ENCODE measurements at places on chromosomes 4 and X. TPM values are rescaled to one million over a fixed set of nuclear protein-coding genes. Genes with fewer than 3 reads are reported as not detected.

The MTTP gene
- 0.73 TPM for total RNA-seq

The FAT4 gene
- total RNA-seq: not detected

DNA sequence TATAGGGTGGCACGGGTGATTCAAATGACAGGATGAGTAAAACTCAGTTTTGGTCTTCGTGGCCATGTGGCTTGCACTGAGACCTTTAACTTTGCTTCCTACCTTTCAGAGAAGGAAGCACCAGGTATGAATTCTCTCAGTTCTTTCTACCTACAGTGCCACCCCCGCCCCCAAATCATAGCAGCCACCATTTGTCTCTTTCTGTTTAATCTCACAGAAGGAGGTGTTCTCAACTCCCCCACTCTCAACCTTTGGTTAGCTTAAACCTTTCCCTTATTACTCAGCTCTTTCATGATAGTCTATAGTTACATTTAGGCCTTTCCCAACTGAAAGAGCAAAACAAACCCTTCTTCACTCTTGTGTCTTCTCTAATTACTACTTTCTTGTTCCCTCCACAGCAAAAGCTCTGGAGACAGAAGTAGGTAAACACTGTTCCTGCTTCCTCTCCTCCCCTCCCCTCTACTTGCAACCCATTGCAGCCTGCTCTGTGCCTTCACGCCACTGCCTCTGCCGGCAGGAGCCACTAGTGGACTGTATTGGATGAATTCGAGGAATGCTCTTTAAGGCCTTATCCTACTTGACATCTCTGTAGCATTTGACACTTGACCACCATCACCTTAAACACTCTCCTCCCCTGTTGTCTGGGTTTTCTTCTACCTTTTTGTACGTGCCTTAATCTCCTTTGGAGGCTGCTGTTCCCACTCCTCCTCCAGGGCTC lies 123.7 kb downstream of the AFF1 start:
- H3K4me3 ChIP-seq: no peak overlapping the region
- H3K4me1 ChIP-seq: peaks cover 58% of the 10 kb centered on the region
- no peaks in the 10 kb centered on the region for H3K27me3 ChIP-seq
- peaks cover 7% of the 10 kb centered on the region for H3K36me3 ChIP-seq
- DNase-seq: no peak

DNA sequence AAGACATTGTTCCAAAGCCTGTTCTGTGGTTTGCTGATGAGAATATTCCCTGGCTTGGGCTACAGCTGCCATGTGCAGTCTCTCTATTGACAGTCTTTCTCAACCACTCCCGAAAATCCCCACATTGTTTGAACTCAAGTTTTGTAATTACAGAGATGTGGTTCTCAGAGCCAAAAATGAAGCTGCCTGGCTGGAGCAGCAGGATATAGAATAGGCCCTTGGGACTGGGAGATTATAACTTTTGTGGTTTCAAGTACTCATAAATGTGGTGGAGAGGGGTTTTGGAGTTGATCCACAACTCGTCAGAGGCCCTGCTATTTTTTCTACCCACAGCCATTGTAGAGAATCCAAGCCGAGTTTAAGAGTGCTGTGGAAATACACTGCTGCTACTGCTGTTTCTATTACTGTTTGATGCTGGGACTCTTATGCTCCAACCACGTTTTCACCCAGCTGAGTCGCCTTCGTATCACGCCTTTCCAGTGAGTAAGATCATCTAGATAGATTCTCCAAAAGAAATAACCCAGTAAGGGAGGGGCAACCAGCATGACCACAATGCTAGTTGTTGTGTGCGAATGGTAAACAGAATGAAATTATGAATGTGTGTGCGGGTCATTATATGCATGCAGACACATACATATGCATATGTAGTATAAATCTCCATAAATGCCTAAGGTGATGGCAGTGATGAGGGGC lies 57.1 kb upstream of the ATXN3L start:
- H3K27me3 ChIP-seq: no peaks in the 10 kb centered on the region
- H3K4me1 ChIP-seq: no peaks in the 10 kb centered on the region
- H3K4me3 ChIP-seq: no peak overlapping the region
- no peak overlapping the region for H3K27ac ChIP-seq

Data from naive thymus-derived CD8-positive, alpha-beta T cell (primary cell).